ENCODE measurements at places on chromosomes 2 and 18.

DNA sequence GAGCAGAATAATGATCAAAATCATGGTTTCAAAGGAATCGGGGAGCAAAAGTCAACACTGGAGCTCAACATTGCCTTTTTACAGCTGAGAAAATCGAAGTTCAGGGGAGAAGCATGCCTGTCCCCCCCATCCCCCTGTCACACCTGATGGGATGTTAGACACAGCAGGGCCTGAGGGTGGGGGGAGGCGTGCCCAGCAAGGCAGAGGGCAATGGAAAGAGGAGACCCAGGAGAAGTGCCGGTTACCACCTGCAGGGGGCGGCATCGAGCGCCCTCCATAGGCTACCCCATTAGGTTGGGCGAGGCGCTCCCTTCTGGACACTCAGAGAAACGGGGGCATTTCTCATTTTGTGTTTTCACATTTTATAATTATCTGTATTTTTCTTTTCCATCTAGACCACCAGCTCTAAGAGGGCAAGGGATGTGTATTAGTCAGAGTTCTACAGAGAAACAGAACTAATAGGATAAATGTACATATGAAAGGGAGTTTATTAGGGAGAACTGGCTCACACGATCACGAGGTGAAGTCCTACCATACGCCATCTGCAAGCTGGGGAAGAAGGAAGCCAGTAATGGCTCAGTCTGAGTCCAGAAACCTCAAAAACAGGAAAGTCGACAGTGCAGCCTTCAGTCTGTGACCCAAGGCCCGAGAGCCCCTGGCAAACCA lies 271.3 kb downstream of the LRATD1 start:
- DNase-seq = peak; percentile 38

DNA sequence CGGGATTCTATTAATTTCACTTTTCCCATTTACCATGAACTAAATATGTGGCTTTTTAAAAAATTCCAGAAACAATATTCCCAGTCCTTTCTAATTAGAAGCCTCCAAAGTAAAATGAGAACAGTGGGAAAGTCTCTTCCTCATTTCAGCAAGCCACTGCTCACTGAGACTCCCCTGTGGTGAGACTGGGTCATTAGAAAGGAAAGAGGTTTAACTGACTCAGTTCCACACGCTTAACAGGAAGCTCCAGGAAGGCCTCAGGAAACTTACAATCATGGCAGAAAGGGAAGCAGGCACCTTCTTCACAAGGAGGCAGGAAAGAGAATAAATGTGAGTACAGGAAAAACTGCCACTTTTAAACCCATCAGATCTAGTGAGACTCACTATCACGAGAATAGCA lies 258.9 kb upstream of the CHAC2 start:
- no peak for DNase-seq

DNA sequence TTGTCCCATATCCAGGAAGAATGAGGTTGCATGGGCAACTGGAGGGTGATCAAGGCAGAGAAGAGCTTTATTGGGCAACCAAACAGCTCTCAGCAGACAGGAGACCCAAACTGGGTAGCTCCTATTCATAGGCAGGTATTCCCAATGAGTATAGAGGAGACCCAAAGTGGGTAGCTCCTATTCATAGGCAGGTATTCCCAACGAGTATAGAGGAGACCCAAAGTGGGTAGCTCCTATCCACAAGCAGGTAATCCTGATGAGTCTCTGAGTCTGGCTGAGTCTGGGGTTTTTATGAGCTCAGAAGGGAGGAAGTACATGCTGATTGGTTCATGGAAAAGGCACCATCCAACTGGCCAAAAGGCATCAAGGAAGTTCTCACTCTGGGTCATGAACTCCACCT lies 5.3 kb upstream of the GORASP2 start:
- DNase-seq = no peak

GRCh38 chr2:122636097-122636496 lies 880.6 kb downstream of the TSN start:
- no peak for DNase-seq

- DNase-seq = no peak
Observed at GRCh38 chr2:128644156-128644555, 325.5 kb upstream of the HS6ST1 start.

DNA sequence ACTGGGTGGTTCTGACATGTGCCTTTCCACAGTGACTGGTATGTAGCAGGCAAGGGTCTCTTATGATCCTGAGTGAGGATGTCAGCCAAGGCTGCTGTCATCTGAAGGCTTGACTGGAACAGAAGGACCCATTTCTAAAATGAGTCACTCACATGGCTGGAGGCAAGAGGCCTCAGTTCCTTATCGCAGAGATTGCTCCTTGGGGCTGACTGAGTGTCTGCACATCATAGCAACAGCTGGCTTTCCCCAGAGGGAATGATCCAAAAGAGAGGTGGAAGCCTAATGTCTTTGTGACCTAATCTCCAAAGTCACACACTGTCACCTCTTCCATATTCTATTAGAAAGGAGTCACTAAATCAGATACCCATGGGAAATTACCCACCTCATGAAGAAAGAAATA lies 114.0 kb downstream of the NEDD4L start:
- DNase-seq = no peak

DNA sequence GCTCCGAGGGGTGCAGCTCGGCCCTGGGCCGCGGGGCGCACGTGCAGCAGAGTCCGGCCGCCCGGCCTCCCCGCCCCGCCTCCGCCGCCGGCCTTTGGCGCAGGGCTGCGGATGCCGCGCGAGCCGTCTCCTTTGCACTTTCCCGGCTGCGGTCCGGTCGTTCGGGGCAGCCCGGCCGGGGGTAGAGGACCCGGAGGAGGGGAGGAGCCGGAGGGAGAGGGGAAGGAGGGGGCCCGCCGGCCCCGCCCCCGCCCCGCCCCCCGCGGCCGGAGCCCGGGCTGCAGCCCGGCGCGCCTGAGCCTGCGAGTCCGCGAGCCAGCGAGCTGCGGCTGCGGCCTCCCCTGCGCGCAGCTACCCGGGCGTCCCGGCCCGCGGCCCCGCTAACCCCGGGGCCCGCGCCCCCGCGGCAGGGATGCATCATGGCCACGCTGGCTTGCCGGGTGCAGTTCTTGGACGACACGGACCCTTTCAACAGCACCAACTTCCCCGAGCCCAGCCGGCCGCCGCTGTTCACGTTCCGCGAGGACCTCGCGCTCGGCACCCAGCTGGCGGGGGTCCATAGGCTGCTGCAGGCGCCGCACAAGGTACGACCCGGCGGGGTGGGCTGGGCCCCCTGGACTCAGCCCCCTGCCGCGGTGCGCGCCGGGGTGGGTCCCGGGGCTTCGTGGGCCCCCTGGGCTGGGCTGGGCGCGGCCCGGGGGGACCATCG lies at the start of gene FHOD3:
Gene FHOD3 (plus strand): TSS at position 297 of the 709 bp plus-strand sequence. CDS start 123 bp downstream, at position 420.
- no peak for DNase-seq

DNA sequence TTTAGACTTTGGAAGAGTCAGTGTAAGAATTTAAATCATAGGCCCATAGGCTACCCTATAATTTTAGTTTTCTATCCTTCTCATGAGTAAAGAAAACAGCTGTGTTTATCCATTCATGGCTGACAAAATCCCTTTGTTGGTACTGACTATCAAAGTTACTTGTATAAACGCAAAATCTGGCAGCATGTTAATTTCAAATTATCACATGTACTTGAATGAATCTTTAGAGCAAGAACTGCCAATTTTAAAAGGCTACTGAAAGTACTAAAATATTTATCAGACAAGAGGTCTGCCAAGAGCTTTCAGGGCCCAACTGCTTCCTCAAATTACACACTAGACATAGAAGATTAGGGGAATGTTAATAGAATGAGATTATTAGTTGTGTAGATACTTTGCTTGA lies 66.6 kb downstream of the MYL12B start:
- no peak for DNase-seq

DNA sequence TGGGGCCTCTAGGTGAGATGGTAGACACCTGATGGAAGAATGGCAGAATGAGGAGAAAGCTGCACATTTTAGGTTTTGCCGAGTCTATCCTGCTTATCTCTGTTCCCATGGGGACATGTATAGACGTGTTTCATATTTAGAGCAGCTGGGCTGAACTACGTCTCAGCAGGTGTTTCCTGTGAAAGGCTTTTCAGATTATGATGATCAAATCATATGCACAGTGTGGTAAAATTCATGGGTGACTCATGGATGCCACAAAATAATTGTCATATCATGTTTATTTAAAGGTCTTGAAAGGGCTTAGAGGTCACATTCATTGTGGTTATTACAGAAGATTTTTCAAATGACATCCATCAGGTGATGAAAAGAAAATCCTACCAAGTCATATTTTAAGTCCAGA lies 90.5 kb downstream of the ICOS start:
- no peak for DNase-seq

GRCh38 chr2:207216457-207216856 lies 50.7 kb upstream of the KLF7 start:
- no peak for DNase-seq

DNA sequence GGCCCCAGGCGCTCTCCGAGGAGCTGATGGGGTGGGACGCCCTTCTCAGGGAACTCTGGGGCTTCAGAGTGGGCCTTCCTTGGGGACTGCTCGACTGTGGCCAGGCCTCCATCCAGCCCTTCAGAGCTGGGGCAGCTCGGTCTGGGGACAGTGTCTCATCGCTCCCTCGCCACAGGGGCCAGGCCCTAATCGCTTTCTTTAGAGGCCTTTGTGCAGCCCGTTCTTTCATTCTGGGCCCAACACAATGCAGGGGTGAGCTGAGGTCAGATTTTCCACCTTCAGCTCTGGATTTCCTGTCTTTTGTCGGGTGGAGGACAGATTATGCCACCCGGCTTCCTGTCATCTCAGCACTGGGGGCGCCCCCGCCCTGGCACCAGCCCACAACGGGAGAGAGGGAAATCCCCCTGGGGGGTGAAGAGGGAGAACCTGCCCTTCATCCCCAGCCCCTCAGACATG lies 25.2 kb downstream of the MYCN start:
- DNase-seq = peak; percentile 32

GRCh38 chr2:159608108-159608507 lies 8.2 kb downstream of the BAZ2B start:
- no peak for DNase-seq

- DNase-seq = no peak
Observed at GRCh38 chr2:160465002-160465401, 28.6 kb downstream of the RBMS1 start.

DNA sequence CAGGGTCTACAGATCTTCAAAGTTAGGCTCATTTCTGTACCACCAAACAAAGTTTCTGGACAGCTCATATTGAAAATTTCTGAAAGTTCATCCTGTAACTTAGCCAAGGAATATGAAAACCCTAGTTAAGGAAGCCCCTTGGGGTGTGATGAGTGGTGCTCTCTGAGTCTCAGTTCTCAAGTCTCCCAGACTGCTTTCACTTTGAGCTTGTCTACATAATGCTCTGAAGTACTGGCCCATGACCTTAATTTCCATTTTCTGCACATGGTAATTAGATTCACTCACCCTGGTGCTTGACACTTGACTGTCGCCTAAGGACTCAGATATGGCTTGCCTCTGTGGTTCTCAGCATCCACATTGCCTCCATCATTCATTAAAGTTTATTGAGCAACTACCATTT lies 51.7 kb upstream of the SATB2 start:
- DNase-seq = no peak

GRCh38 chr2:175366815-175367214 lies 185.3 kb upstream of the ATP5MC3 start:
- DNase-seq = no peak

GRCh38 chr2:1976728-1977416 lies 232.6 kb upstream of the PXDN start:
- DNase-seq = no peak

DNA sequence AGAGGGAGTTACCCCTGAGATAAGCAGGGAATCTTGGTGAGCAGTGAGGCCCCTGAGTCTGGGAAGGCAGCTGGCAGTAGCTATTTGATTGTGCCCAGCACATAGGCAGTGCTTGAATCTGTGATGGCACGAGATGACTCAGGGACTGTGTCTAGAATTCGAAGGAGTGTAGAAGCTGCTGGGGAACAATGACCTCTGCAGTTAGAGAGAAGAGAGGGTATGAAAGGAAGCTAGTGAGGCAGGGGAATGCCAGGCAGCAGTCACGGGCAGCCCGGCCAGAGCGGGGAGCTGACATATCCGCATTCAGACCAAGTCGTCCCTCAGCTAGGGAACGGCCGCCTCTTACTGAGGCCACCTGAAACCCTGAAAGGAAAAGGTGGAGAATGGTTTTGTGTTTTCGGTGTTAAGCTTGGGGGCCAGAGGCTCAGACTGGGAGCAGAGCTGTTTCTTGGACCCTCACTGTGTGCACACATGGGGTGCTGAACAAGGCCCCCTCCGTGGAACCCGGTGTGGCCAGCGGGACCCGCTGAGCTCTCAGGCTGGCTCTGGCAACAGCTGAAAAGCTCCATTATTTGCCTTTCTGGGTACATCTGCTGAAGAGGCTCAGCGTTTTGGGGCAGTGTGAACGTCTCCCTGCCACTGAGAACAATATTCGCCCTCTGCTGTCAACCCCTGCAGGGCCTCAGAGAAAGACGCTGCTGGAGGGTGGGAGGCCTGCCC lies 32.9 kb downstream of the ARHGEF4 start:
- no peak for DNase-seq

GRCh38 chr2:185979546-185980071 lies 241.0 kb downstream of the FSIP2 start:
- no peak for DNase-seq

- no peak for DNase-seq
Observed at GRCh38 chr2:144548088-144548487, 28.2 kb upstream of the ZEB2 start.

DNA sequence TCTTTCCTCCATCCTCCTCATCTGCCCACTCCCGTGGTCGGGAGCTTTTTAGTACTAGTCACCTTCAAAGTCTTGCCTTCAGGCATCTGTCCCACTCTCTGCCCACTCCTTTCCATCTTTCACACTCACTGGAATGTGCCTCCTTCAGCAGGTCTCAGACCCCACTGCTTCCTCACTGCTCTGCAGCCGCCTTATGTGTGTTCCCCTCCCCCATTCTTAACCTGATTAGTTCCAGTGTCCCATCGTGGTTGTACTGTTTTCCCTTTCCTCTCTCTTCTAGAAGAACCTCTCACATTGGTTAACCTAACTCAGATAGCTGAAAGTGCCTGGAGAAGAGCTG lies 3.0 kb downstream of the ARMC9 start:
- no peak for DNase-seq

DNA sequence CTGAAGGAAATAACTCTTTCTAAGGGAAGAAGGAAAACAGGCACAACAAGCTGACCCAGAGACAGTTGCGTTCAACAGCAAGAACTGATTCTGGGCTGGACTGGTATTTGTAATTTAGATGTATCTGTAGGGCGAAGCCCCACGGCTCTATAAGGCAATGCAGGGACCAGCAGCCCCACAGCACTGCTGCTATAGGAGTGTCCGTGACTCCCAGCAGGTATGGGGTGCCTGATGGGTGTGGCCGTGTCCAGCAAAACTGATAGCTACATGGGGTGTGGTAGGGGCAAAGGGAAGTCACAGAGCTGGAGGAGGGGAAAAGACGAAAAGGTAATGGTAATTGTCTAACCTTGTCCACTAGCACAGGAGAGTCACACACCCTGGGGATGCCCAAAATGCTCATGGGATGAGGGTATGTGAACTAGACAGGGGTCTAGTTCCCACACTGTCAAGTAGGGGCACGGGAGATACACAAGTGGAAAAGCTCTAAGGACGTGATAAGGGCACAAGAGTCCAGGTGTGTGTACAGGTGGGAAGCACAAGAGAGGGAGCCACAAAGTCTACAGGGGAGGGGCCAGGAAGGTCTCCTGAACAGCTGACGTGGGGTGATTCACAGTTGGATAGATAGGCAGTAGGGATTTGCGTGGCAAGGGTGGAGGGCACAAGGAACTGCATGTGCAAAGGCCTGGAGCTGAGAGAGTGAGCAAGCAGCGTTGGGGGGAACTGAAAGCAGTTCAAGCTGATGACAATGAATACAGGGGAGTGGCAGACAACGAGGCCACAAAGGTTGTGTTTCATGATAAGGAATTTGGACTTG lies 48.5 kb upstream of the ASPRV1 start:
- no peak for DNase-seq

All from activated CD4-positive, alpha-beta T cell treated with anti-CD3 and anti-CD28 coated beads for 24 hours (primary cell).